ENCODE measurements at places on chromosomes 11 and 22. TPM values are rescaled to one million over a fixed set of nuclear protein-coding genes. Genes with fewer than 3 reads are reported as not detected.

DNA sequence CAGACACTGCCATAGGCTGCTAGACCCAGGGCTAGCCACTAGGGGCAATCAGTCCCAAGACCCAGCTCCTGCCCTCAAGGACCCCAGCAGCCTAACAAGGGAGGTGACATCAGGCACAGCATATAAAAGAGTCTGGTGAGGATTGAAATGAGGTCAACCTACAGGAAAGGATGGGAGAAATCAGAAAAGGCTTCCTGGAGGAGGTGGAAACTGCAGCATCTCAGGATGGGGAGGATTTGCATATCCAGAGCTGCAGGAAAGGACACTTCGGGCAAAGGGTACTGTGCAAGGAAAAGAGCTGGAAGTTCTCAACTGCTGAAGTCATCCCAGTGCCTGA, 2.9 kb upstream of the ARFGAP2 start:
- peak; percentile 40 for DNase-seq

DNA sequence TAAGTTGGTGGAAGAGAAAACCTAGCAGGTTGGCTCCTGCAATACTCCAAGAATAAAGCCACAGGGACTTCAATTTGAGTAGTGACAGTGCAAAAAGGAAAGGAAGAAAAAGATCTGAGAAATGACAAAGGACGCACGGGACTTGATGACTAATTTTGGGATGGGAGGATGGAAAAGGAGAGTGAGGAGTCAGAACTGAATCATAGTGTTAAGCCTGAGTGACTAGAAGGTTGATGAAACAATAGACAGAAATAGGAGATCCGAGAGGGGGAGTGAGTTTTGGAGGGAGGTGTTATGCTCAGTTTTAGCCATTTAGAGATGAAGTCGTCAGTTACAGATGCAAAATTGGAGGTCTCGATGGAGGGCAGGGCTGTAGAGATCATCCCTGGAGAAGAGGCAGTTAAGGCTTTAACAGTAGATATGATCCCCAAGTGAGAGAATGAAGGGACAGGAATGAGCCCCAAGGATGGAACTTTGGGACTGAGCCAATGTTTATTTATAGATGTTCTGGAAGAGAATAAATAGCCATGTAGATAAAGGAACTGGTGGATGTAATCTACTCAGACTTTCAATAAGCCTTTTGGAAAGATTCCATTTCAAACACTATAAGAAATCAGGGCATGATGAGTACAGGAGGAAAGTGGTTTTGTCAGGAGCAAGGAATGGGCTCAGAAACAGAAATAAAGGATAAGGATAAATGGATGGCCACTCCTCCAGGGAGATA, 108.9 kb upstream of the NCAM1 start:
- DNase-seq, result no peak

DNA sequence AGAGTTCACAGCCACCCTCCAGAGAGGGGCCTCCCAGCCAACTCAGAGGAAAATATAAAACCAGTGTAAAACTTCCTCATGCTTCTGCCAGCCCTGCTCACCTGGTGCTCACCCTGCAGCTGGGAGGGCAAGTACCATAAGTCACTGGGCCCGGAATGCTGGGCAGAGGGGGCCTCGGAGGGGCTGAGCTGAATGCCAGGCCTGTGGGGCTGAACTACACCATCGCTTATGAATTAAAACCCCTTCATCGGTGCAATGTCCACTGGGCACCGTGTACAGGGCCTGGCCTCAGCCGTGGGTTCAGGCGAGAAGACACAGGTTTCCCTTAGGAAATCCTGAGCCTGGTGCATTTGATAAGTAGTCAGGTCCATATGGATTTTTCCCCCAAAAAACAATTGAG, 828.6 kb downstream of the TBC1D22A start:
- no peak for DNase-seq

The SPINDOC gene
- total RNA-seq, result 10.9 TPM

DNA sequence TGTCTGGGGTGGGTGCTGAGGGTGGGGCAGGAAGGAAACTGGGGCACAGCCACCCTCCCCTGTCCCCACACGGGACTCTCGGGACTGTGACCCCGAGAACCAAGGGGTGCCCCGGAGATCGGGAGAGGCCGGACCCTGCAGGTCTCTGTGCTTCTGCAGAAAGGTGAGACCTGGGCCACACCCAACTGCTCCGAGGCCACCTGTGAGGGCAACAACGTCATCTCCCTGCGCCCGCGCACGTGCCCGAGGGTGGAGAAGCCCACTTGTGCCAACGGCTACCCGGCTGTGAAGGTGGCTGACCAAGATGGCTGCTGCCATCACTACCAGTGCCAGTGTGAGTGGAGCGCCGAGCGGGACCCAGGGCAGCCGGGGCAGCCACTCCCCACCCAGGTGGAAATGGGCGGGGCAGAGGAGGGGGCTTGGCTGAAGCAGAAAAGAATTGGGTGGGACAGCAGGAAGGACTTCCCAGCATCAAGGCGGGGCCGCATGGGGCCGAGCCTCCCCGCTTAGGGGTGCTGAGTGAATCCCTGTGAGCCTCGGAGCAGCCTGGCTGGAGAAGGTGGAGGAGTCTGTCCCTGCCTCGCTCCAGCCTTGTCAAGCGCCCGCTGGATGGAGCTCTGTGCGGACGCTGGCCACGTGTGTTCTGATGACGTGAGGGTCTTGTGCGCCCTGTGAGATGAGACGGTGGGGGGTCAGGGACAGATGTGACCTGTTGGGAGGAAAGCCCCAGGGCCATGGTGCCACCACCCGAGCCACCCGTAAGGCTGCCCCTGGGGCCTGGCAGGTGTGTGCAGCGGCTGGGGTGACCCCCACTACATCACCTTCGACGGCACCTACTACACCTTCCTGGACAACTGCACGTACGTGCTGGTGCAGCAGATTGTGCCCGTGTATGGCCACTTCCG, 29.3 kb upstream of the MUC5B start:
- DNase-seq, result no peak

Data from kidney (tissue), 22 donors.